ENCODE measurements at places on chromosomes 11 and 22. TPM values are rescaled to one million over a fixed set of nuclear protein-coding genes. Genes with fewer than 3 reads are reported as not detected.

The MRGPRX3 gene
- total RNA-seq: not detected

DNA sequence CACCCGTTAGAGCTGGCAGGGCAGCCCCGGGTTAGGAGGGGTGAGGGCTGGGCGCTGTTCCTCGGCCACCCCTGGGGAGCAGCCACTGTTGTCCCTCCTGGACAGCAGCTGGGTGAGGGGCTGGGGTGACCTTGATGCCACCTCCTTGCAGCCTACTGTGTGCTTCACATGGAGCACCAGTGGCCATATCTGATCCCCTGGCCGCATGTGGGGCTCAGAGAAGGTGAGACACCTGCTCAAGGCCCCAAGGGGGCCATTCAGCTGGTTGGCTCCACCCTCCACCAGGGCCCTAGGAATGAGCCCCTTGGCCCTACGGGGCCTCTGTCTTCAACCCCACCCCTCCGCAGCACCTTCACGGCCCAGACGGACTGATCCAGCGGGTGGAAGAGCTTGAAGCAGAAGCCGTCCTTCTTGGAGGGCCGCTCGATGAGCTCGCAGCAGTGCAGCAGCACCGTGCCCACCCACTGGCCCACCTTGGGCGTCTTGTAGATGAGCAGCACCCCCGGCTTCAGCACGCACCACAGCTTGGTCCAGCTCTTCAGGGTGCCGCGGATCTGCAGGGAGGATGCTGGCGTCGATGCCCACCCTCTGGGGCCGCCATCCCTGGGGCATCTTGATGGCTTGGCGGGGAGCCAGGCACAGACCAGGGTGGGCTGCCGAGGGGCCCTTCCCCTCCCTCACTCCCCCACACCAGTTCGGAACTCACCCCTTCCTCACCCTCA lies 44.9 kb downstream of the OSBPL5 start:
- no peak overlapping the region for H3K4me3 ChIP-seq
- DNase-seq: no peak
- H3K36me3 ChIP-seq: 0 out of 2 replicates have a peak, but pooled peaks cover 2% of the 10 kb centered on the region
- no peak overlapping the region for H3K27ac ChIP-seq

DNA sequence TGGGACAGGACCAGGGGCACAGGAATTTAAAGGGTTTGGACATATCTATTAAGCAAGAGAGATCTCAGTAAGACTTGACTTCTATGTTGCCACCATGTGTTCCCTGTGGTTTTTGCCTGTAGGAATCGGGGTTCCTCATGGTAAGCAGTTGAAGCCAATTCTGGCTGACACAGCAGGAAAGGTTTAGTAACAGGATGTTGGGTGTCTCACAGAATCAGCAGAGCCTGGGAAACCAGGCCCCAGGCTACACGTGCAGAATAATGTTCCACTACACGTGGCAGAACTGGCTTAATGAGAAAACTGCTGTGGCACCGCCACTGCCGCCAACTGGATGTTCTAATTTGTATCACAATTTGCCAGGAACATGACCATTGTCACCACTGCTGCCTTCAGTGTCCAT lies 264.6 kb upstream of the PLET1 start:
- no peaks in the 10 kb centered on the region for H3K36me3 ChIP-seq
- DNase-seq: no peak
- no peak overlapping the region for H3K4me3 ChIP-seq
- H3K27ac ChIP-seq: no peak overlapping the region
- peaks cover 67% of the 10 kb centered on the region for H3K27me3 ChIP-seq
- no peaks in the 10 kb centered on the region for H3K4me1 ChIP-seq

DNA sequence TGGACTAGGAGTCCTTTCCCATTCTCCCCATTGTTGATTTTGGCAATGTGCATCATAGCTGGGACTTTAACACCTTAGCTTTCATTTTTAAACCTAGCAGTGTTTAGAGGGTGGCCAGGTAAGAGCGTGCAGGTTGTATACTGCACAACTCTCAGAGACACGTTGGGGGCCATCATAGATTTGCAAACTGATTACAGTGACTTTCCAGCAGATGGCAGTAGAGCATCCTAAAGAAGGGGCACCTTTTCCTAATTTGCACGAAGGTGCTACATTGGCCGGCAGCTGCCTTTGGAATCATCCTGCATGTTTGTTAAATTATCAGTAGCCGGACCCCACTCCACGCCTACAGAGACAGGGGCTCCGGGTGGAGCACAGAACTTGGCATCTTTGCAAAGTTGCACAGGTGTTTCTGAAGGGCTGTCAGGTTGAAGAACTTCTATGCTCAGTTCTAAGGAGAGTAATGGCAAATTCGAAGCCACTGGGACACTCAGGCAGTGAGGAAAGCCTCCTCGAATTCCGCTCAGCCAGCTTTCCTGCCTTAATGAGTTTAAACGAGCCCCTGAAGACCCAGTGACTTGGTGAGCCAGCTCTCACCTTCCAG lies 7.7 kb downstream of the LHFPL7 start:
- no peaks in the 10 kb centered on the region for H3K36me3 ChIP-seq
- no peaks in the 10 kb centered on the region for H3K4me1 ChIP-seq
- no peak overlapping the region for H3K4me3 ChIP-seq
- H3K27me3 ChIP-seq: no peaks in the 10 kb centered on the region
- no peak for DNase-seq
- no peak overlapping the region for H3K27ac ChIP-seq

The OR52N4 gene
- not detected for total RNA-seq

The APOBEC3B gene
- total RNA-seq: 10.3 TPM

GRCh38 chr11:32148895-32149294 lies 58.0 kb downstream of the RCN1 start:
- no peak overlapping the region for H3K27ac ChIP-seq
- H3K36me3 ChIP-seq: no peaks in the 10 kb centered on the region
- DNase-seq: no peak
- H3K27me3 ChIP-seq: 0 out of 2 replicates have a peak, but pooled peaks cover 3% of the 10 kb centered on the region
- no peaks in the 10 kb centered on the region for H3K4me1 ChIP-seq

GRCh38 chr11:32899438-32899837 lies 6.8 kb downstream of the QSER1 start:
- DNase-seq: no peak
- H3K4me3 ChIP-seq: no peak overlapping the region
- no peaks in the 10 kb centered on the region for H3K27me3 ChIP-seq
- 0 out of 2 replicates have a peak, but pooled peaks cover 2% of the 10 kb centered on the region for H3K36me3 ChIP-seq
- no peaks in the 10 kb centered on the region for H3K4me1 ChIP-seq

DNA sequence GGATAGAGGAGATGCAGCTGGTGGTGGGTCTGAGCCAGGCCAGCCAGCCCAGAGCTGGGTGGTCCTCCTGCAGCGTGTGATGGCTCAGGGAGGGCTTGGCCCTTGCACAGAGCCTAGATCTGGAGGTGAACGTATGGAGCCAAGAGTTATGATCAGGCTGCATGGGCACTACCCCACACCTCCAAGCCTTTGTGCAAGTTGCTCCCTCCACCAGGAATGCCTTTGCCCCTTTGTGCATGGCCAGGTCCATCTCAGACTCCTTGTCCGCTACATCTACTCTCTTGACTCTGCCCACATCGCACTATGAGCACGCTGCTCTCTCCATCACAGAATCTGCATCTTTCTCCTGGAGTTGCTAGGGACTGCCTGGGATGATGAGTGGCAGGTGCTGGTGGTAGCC lies 895.7 kb downstream of the TBC1D22A start:
- H3K36me3 ChIP-seq: 0 out of 2 replicates have a peak, but pooled peaks cover 3% of the 10 kb centered on the region
- no peaks in the 10 kb centered on the region for H3K27me3 ChIP-seq
- H3K4me1 ChIP-seq: no peaks in the 10 kb centered on the region
- no peak overlapping the region for H3K27ac ChIP-seq

GRCh38 chr11:1518301-1518700 lies 31.7 kb upstream of the MOB2 start:
- H3K27ac ChIP-seq: no peak overlapping the region
- no peaks in the 10 kb centered on the region for H3K4me1 ChIP-seq
- H3K4me3 ChIP-seq: no peak overlapping the region
- DNase-seq: no peak

DNA sequence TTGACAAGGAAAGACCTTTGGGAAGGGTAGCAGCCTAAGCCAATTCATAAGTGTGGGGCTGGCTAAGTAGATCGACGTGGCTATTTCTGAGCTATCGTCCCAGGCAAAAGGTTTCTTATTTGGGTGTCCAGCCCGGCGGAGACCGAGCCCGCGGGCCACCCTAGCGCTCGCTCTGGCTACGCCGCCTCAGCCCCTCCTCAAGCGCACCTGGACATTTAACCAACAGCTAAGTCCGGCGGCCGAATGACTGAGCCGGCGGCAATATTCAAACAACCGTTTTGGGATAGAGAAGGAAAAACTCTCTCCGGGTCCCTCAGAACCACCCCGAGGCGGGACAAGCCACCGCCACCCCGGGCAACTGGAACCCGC lies 457 bp downstream of the RNF141 start:
- DNase-seq: no peak
- H3K36me3 ChIP-seq: no peaks in the 10 kb centered on the region
- peak overlapping the region; percentile 83 for H3K4me3 ChIP-seq
- peak overlapping the region; percentile 94 for H3K27ac ChIP-seq

- no peak overlapping the region for H3K4me3 ChIP-seq
- no peaks in the 10 kb centered on the region for H3K4me1 ChIP-seq
- H3K36me3 ChIP-seq: no peaks in the 10 kb centered on the region
- H3K27ac ChIP-seq: no peak overlapping the region
Observed at GRCh38 chr11:35302398-35302797, 117.0 kb downstream of the SLC1A2 start.

DNA sequence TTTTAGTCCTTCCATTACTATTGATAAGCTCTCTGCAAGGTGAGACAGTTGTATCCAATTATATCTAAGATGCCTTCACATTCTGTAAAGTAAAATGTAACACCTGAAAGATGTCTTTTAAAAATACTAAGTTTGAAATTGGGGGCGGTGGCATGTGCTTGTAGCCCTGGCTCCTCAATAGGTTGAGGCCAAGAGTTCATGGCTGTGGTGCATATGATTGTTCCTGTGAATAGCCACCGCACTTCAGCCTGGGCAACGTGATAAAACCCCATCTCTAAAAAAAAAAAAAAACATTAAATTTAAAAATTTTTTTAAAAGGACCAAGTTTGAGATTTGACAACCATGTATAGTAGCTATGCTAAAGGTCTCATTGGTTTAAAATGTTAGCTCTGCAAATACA lies 20.5 kb downstream of the CAPRIN1 start:
- H3K36me3 ChIP-seq: peaks cover 30% of the 10 kb centered on the region
- no peaks in the 10 kb centered on the region for H3K27me3 ChIP-seq

GRCh38 chr22:17951315-17951714 lies 73.0 kb downstream of the MICAL3 start:
- H3K27ac ChIP-seq: no peak overlapping the region
- no peaks in the 10 kb centered on the region for H3K36me3 ChIP-seq
- H3K27me3 ChIP-seq: no peaks in the 10 kb centered on the region
- no peak for DNase-seq

DNA sequence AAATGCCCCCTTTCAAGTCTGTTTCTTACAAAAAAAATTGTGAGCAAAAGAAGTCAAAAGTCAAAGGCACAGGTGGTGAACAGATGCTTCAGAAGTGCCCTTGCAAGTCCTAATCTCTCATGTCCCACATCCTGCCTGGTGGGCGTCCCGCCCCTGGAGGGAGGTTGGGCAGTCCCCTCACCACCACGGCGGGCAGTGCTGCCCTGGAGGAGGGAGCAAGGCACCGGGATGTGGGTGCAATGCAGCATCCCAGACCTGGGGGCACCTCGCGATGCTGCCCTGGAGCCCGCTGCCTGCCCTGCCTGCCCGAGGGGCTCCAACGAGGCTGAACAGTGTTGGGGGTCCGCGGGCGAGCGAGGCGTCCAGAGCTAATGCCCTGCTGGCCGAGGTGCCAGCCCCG lies 15.9 kb downstream of the MRGPRG start:
- H3K27ac ChIP-seq: no peak overlapping the region
- DNase-seq: no peak
- no peaks in the 10 kb centered on the region for H3K4me1 ChIP-seq
- H3K36me3 ChIP-seq: no peaks in the 10 kb centered on the region
- H3K4me3 ChIP-seq: no peak overlapping the region
- peaks cover 22% of the 10 kb centered on the region for H3K27me3 ChIP-seq

GRCh38 chr11:117857734-117858414 lies 18.6 kb downstream of the FXYD6 start:
- H3K36me3 ChIP-seq: no peaks in the 10 kb centered on the region
- H3K27me3 ChIP-seq: no peaks in the 10 kb centered on the region
- H3K27ac ChIP-seq: no peak overlapping the region
- no peaks in the 10 kb centered on the region for H3K4me1 ChIP-seq

- no peaks in the 10 kb centered on the region for H3K36me3 ChIP-seq
- H3K4me1 ChIP-seq: no peaks in the 10 kb centered on the region
- H3K27me3 ChIP-seq: no peaks in the 10 kb centered on the region
- no peak overlapping the region for H3K4me3 ChIP-seq
Observed at GRCh38 chr22:31605851-31606585, 56.0 kb downstream of the PISD start.

DNA sequence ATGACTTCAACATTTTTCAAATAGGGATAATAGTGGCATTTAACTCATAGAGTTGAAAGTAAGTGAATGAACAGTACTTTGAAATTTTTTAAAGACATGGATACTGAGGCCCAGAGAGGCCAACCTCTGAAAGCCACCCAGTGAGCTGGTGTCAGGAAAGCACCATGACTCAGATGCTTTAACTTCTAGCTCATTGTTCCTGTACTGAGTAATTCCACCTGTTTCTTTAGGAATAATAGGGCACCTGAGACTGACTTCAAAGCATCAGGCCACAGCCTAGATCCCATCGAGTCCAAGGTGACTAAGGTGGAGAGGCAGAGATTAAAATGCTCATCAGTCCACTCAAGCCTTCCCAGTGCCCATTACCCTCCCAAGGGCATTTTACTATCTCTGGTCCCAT lies 491.8 kb upstream of the TENM4 start:
- DNase-seq: no peak
- H3K4me3 ChIP-seq: no peak overlapping the region
- no peaks in the 10 kb centered on the region for H3K36me3 ChIP-seq
- H3K4me1 ChIP-seq: no peaks in the 10 kb centered on the region
- no peaks in the 10 kb centered on the region for H3K27me3 ChIP-seq

GRCh38 chr11:117194267-117194666 lies 4.9 kb upstream of the TAGLN start:
- no peaks in the 10 kb centered on the region for H3K27me3 ChIP-seq
- peaks cover 3% of the 10 kb centered on the region for H3K36me3 ChIP-seq
- no peak overlapping the region for H3K27ac ChIP-seq
- peaks cover 11% of the 10 kb centered on the region for H3K4me1 ChIP-seq
- no peak for DNase-seq

The TENM4 gene
- total RNA-seq: 0.05 TPM

DNA sequence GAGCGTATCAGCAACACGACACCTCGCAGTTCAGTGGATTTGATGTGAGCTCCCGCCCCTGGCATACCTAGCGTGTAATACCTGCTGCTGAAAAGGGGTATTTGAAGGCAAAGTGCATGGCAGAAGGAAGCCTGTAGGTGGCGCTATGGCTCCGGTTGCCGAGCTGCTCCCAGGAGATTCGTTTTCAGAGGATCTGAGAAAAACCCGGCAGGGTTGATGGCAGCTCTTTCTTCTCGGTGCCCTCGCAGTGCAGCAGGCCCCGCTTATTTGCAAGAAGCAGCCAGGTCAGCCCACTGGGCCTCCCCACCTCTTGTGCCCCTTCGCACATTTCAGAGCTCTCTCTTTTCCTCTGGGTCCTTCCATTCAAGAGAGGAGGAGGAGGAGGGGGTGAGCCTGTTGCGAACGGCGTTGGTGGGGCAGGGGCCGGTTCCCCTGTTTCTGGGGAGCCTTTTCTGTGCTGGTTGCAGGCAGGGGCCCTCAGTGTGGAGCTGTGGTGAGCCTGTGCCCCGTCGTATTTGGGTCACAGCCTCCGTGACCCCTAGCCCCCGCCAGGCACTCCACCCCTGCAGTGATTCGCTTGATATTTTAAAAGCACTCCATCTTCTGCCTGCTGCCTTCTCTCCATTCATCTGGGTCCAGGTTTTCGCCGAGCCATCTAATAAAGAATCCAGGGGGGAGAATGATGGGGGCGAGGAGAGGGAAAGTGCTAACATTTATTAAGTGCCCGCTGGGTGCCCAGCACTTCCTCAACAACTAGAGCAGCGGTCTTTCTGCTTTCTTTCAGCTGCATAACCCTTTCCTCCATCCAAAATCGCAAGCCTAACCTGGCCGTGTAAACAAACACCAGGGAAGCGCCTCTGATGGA lies 85.3 kb upstream of the SYT13 start:
- no peak overlapping the region for H3K27ac ChIP-seq
- H3K4me1 ChIP-seq: peaks cover 5% of the 10 kb centered on the region
- H3K27me3 ChIP-seq: peaks cover 15% of the 10 kb centered on the region
- H3K36me3 ChIP-seq: no peaks in the 10 kb centered on the region
